ENCODE measurements at places on chromosomes 12 and 14.
A peak's percentile ranks its signal among the peaks of the same experiment; 100 is the strongest.

- no peak for DNase-seq
Observed at GRCh38 chr12:57875753-57876547, 29.4 kb upstream of the CTDSP2 start.

GRCh38 chr14:106021832-106022231 lies 495.4 kb downstream of the TMEM121 start:
- no peak for DNase-seq

DNA sequence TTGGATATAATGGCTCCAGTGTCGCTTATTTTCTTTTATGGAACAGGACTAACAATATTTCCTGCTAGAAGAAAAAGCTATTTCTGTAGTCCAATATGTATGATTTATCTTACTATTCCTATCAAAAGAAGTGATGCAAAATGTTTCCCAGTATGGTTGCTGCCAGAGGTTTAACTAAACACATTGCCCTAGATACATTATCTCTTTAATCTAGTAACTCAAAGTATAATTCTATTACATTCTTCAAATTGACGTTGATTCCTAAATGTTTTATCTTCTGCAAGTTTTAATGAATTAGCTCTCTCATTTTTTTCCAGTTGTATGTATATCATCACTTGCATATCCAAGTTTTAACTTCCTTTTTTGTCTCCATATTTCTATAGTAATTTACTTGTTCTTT lies 28.2 kb downstream of the GYS2 start:
- DNase-seq = no peak

DNA sequence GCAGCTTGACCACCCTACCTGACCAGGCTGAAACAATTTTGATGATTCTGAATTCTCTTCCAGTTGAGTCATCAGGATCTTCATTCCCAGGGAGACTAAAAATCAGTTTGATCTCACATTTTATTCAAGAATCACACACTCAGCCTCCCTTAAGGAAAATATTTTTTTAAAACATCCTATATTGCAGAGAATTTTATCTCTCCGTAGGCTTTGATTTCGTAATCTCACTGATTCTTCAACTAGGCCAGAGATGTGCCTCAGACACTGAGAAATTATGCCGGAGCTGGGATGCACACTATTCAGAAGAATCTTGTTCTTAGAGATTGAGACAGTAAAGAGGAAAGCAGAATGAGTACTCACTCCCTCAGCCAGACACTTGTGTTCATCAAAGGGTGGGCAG lies 7.0 kb upstream of the ANO2 start:
- DNase-seq = no peak

DNA sequence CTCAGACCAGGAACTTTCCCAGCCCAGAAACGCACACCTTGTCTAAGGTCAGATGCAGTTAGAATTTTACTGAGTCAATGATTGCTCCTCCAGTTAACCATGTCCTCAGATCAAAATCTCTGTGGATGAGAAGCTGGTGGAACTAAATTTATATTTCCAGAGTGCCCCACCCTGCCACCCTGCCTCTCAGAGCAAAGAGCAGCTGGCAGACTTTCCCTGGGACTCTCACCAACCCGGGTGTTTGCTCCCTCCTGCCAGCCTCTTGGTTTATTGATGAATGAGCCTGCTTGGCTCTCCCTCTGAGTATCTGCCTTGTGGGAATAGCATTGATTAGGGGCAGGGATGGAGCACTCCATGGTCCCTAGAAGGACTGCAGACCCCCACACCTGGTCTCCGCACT lies 5.9 kb upstream of the KRT1 start:
- DNase-seq = no peak

GRCh38 chr12:111122458-111122878 lies 202.1 kb upstream of the MYL2 start:
- DNase-seq = no peak

DNA sequence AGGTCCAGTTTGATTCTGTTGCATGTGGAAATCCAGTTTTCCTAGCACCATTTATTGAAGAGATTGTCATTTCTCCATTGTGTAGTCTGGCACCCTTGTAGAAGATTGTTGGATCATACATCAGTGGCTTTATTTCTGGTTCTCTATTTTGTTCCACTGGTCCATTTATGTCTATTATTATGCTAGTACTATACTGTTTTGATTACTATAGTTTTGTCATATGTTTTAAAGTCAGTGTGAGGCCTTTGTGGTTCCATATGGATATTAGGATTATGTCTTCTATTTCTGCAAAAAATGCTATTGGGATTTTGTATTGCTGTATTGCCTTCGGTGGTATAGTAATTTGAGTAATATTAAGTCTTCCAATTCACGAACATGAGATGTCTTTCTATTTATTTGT lies 51.4 kb downstream of the LEMD3 start:
- no peak for DNase-seq

- no peak for DNase-seq
Observed at GRCh38 chr12:79665212-79665887, 25.4 kb downstream of the PAWR start.

DNA sequence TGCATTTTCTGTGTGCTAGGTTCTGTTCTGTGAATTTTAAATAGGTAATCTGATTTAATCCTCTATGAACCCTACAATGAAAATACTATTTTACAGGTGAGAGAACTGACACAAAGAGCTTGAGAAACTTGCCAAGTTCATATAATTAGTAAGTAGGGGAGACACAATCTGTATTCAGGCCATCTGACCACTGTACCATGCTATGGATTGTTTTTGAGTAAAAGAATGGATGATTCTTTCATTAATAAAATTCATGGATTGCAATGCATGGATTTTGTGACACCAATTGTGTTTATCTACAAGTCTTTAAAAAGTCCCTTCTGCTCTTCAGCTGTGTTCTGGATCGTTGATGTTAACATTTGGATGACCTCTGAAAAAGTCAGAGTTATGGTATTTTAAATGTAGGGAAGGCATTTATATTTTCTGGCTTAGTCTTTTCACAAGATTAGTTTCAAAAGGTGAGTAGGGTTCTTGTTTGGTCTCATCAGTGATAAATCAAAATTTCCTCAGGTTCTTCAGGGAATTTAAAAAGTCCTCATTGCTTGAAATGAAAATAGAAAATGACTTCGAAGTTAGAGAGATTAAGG lies 15.4 kb upstream of the DYRK2 start:
- DNase-seq = no peak

- DNase-seq = no peak
Observed at GRCh38 chr12:50059440-50060119, 2.2 kb downstream of the ASIC1 start.

DNA sequence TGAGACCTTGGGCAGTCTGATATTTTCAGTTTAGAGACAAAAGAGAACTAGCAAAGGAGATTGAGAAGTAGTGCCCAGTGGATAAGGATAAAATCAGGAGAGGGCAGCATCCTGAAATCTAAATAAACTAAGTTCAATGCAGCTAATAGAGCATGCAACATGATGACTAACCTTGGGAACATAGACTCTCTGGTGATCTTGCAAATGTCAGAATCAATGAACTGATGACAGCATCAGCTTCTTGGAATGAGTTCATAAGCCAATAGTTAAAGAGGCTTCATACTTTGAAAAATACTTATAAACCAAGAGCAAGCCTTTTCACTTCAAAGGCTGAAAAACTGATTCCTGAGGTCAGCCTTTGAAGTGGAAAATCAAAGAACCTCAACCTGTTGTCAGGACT lies 8.2 kb downstream of the TAS2R19 start:
- DNase-seq = no peak

GRCh38 chr12:84822525-84822924 lies 90.1 kb downstream of the SLC6A15 start:
- DNase-seq = no peak

GRCh38 chr14:28879573-28879996 lies 113.0 kb downstream of the FOXG1 start:
- no peak for DNase-seq

GRCh38 chr14:41280745-41281144 lies 325.9 kb upstream of the LRFN5 start:
- no peak for DNase-seq

DNA sequence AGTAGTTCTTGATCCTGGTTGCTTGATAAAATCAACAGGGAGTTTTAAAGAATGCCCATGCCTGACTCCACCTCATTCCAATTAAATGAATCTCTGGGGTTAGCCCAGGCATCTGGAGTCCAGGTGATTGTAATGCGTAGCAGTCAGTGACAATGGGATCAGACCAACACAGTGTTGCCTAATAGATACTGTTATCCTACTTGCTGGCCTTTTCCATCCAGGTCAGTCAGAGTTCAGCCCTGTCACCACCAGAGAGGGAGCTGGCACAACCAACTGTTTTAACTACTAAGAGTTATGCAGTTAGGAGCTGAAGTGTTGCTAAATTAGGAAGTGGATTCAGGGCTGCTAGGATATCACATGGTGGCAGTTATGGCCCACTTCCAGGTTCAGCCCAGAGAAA lies 107.1 kb downstream of the GPR135 start:
- DNase-seq = peak; percentile 60

DNA sequence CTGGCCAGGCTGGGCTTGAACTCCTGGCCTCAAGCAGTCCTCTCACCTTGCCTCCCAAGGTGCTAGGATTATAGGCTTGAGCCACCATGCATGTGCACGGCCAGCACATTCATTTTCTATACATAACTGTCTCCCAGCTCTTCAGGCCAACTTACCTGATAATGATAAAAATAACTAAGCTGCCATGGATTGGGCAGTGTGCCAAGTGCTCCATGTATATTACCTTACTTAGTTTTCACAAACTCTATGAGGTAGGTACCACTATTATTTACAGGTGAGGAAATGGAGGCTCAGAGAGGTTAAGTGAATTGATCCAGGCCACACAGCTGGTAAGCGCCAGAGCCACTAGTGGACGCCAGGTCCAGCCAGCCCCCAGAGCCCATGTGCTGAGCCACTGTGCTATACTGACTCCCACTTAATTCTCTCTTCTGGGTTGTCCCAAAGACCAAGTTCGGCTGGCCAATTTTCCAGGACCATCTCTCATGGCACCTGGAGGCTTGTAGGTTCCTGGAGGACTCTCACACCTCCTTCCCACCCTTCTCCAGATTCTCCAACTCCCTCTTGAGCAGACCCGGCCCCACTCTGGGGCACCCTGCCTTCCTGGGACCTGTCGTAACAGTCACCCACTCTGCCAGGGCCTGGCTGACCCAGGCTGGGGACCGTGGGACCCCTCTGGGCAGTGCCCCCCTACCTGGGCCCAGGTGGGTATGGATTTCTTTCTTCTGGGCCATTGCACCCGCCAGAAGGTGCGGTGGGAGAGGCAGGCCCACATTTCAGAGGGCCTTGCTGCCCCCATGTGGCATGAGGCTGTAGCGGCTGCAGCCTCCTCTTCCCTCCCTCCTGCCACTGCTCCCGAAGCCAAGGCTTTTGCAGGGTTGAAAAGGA lies 30.2 kb upstream of the CIPC start:
- DNase-seq = peak; percentile 88

- no peak for DNase-seq
Observed at GRCh38 chr12:113315358-113315757, 19.6 kb downstream of the SLC8B1 start.

DNA sequence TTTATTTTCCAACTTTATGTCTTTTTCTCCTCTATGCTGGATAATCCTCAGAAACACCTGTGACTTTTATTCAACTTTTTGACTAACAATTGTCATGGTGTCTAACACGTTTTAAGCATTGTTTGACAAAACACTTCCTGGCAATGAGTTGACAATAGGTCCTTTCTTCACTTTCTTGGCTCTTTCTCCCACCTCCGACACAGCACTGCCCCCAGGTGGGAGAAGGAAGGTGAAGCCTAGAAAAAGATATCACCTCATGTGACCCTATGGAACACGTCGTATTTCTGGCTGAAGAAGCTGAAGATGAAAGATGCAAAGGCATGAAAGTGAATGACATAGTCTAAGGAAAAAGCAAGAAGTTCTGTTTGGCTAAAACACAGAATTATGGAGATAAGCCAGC lies 430.0 kb downstream of the ETNK1 start:
- peak; percentile 65 for DNase-seq

DNA sequence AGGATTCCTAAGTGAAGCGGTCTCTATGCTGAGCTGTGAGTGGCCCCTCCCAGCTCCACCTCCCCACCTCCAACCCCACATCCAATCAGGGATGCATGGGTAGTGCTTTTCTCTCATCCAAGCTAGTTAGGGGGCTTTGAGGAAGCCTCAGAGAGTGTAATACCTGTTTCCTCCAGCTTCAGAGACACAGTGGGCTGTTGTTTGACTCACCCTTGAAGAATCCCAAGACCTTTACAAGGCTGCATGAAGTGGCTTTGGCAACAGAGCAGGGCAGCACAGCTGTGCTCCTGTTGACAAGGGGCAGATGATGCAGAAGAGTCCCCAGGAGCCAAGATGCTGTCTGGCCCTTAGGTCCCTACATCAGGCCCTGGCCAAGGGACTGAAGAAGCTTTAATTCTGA lies 27.1 kb upstream of the CLMN start:
- DNase-seq = peak; percentile 73

Measured in ELF-1 (cell line).